Placental epithelial cell (primary cell): ENCODE measurements at places on chromosomes 13 and 19. TPM values are rescaled to one million over a fixed set of nuclear protein-coding genes. Genes with fewer than 3 reads are reported as not detected.

Gene MICU2
- total RNA-seq = 28.7 and 44.6 TPM in 2 replicates

Gene LYL1
- 3.1 and 3.5 TPM in 2 replicates for total RNA-seq

Gene KIR3DL2
- total RNA-seq = under 0.01 TPM in 1 of 2 replicates, not detected in the other

Gene FCER2
- not detected in 2 replicates for total RNA-seq

Gene PINLYP
- 2.4 and 11.0 TPM in 2 replicates for total RNA-seq

Gene CEACAM3
- not detected in 2 replicates for total RNA-seq

Gene IL27RA
- total RNA-seq = 0.39 and 0.65 TPM in 2 replicates

Gene AP1M2
- 113 and 144 TPM in 2 replicates for total RNA-seq

Gene ACTMAP
- 0.79 and 1.7 TPM in 2 replicates for total RNA-seq

Gene CEACAM16
- total RNA-seq = not detected in 2 replicates

Gene SHISA2
- total RNA-seq = 16.6 and 25.1 TPM in 2 replicates

Gene GPR183
- total RNA-seq = 0.11 TPM in 1 of 2 replicates, not detected in the other

Gene CYP4F12
- total RNA-seq = not detected in 2 replicates

Gene S1PR2
- total RNA-seq = 10.6 and 18.1 TPM in 2 replicates
